ENCODE measurements at places on chromosomes 11 and 22.
A peak's percentile ranks its signal among the peaks of the same experiment; 100 is the strongest.

GRCh38 chr11:27281276-27281675, 81.7 kb downstream of the CCDC34 start:
- H3K4me1 ChIP-seq = no peaks in the 10 kb centered on the region
- DNase-seq = no peak
- H3K4me3 ChIP-seq = no peak overlapping the region
- H3K27me3 ChIP-seq = no peaks in the 10 kb centered on the region

- peak overlapping the region; percentile 95 for H3K27ac ChIP-seq
- H3K36me3 ChIP-seq = peaks cover 100% of the 10 kb centered on the region
- DNase-seq = no peak
These were observed 20.1 kb downstream of the SUN2 start for GRCh38 chr22:38735465-38736256.

GRCh38 chr11:125910226-125910849, 6.0 kb downstream of the DDX25 start:
- no peak overlapping the region for H3K4me3 ChIP-seq
- DNase-seq = no peak
- no peaks in the 10 kb centered on the region for H3K4me1 ChIP-seq
- no peaks in the 10 kb centered on the region for H3K36me3 ChIP-seq

- H3K4me3 ChIP-seq = no peak overlapping the region
- H3K27me3 ChIP-seq = peaks cover 67% of the 10 kb centered on the region
- H3K36me3 ChIP-seq = no peaks in the 10 kb centered on the region
These were observed 99.8 kb upstream of the NECTIN1 start for GRCh38 chr11:119828819-119829218.

DNA sequence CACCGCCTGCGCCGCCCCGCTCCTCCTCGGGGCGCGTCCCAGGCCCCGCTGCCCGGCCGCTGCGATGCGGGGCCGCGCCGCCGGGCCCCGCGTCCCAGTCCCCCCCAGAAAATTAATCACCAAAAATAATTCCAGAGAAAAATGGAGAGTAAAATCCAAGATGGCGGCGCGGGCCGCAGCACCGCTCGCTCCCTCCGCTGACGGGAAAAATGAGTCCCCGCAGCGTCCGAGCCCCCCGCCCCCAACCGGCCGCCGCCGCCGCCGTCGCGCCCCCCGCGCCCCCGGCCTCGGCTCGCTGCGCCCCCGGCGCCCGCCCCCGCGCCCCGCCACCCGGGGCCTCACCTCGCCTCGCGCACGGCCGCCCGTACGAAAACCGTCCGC, at the start of gene KMT5B:
TSS of gene KMT5B (minus strand) at position 162 of the 381 bp plus-strand sequence. CDS start 23,220 bp downstream, outside the sequence.
- H3K36me3 ChIP-seq = peaks cover 42% of the 10 kb centered on the region
- H3K27me3 ChIP-seq = peaks cover 14% of the 10 kb centered on the region
- peak within 1 kb of the TSS; percentile 97 for H3K27ac ChIP-seq
- peak within 1 kb of the TSS; percentile 85 for H3K4me3 ChIP-seq
- DNase-seq = no peak
